ENCODE measurements at places on chromosomes 5 and 9.

DNA sequence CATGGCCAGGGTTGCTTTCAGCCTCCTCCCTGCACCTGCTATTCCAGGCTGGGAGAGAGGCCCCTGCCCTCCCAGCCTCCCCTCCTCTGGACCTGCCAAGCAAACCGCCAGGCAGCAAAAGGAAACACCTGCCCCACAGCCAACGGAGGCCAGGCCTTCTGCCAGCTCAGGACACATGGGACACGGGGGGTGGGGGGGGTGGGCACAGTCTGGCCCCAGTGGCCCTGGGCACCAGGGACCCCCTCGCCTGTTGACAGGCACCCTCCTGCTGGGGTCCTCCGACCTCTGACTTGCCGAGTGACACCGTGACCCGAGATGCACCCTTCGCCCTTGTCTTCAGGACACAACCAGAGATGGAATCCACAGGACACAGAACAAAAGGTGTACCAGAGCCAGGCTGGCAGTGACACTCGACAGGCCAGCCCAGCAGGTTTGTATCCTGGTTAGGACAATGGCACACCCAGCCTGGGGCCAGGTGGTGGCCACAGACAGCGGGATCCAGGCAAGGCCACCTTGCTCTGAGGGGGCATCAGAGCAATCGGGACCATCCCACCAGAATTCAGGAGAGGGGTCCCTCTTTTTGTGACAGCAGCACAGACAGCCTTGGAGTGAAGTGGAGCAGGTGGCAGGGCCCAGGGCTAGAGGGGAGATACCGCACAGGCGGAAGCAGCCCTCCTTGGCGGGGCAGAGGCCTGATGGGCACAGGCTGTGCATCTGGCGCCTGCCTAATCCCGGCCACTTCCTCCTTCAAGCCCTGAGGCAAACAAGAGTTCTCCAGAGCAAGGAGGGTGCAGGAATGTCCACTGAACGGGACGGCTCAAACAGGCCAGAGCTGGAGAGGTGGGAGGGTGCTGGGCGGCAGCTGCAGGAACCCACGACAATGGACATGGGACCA, 1.3 kb upstream of the TMEM210 start:
- no peak for DNase-seq

DNA sequence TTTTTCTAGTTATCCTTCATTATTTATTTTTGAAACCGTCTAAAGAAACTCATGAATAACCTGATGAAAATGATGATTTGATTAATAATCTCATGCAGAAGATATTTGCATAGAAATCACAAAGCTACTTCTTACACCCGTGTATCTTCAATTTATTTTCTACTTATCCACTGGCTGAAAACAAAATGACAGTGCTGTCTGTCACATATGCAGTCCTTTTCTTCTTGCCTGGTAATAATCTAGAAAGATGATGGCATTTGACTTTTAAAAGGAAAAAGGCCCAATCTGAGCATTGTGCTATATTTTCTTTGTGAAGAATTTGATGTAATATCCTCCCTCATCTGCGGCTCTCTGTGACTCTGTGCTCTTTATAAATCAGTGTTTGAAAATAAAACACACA, 253.3 kb downstream of the PRR16 start:
- DNase-seq: no peak

GRCh38 chr5:131021646-131022045, 143.4 kb downstream of the HINT1 start:
- no peak for DNase-seq

GRCh38 chr5:88515881-88516819, 247.5 kb upstream of the TMEM161B start:
- DNase-seq: no peak

Measured in NCI-H1694 (cell line).